ENCODE measurements at places on chromosomes 5 and 9.

DNA sequence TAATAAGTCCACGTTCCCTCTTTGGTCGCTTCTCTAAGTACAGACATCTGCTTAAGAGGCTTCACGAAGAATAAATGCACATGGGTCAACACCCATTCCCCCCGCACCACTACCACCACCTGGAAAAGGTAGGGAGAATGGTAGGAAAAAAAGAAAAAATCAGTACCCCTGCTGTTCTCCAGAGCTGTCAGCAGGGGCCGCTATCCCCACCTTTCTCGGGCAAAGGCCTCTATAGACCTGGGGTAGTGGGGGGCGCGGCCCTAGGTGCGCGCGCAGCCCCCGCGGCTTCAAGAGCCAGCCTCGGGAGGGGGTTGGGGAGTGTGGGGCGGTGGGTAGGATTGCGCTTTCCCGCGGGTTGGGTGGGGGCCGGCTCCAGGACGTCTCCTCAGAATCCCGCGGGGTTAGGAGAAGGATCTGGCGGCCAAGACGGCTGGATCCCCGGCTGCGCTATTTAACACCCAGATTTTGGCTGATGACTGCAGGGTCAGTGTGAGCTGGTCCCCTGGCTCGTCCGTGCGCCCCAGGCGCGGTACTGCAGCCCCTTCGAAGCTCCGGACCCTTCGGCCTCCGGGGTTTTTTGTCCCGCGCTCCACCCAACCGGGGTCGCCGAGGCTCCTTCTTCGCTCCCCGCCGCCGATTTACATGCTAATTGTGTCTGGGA, 1.6 kb upstream of the SEMA6A start:
- DNase-seq = no peak

- no peak for DNase-seq
Measured at GRCh38 chr5:42715785-42716184, 40.8 kb upstream of the CCDC152 start.

DNA sequence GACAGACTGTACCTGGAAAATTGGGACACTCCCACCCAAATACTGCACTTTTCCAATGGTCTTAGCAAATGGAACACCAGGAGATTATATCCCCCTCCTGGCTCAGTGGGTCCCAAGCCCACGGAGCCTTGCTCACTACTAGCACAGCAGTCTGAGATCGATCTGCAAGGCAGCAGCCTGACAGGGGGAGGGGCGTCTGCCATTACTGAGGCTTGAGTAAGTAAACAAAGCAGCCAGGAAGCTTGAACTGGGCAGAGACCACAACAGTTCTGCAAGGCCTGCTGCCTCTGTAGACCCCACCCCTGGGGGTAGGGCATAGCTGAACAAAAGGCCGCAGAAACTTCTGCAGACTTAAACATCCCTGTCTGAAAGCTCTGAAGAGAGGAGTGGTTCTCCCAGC, 260.0 kb upstream of the ST8SIA4 start:
- DNase-seq = no peak

- no peak for DNase-seq
Measured at GRCh38 chr5:154612666-154613065, 134.6 kb upstream of the HAND1 start.

- DNase-seq = no peak
Measured at GRCh38 chr9:16337322-16338029, 533.0 kb downstream of the BNC2 start.

GRCh38 chr5:199197-199949, 8.1 kb downstream of the LRRC14B start:
- no peak for DNase-seq

DNA sequence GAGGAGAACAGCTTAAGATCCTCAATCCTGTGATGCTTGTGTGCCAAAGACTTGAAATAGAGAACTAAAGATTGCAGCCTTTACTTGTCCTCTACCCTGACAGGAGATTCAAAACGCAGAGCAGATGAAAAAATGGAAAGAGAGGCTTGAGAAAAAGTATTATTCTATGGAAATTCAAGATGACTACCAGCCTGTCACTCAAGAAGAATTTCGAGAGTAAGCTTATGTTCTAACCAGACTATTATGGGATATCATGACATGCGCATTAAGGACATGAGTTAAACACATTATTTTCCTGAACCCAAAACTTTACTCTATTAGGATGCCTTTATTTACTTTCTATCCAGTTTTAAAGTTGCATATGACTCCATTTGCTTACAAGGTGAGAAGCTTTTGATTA, 46.4 kb downstream of the PKD2L2 start:
- no peak for DNase-seq

GRCh38 chr9:86324901-86325300, 29.3 kb downstream of the TUT7 start:
- no peak for DNase-seq

- DNase-seq = no peak
Measured at GRCh38 chr5:89072842-89073672, 190.1 kb upstream of the MEF2C start.

DNA sequence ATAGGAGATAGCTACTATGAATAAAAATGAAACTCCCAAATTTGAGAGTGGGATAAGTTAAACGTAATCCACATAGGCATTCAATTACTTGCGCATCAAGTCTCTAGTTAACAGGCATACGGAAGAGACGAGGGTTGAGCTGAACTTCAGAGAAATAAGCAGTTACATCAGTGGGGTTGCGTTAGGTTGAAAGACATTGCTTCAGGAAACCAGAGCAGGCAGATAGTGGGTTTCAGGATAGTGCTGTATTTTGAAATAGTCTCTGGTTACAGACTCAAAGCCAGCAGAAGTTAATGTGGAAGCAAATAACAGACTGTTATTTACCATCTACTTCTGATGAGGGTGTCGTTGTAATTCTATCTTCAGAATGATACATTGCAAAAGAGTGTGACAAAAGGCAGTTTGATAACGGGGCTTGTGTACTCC, 533.4 kb downstream of the PDE4D start:
- DNase-seq = no peak

DNA sequence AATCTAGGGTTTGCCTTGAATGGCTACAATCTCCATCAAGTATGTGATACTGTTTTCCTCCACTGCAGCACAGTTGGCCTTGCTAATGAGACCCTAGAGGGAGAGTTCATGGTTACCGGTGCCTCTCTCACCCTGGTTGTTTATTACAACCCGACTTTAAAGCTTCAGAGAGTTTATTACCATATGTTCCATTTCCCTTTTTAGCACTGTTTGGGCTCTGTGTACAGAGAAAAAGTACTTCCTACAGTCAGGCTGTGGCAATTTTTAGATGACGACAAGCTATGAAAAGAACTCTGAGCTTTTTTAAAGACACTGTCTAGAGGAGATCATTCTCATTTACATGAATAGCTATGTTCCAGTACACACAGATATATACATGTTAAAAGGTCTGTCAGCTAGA, 48.8 kb upstream of the PLCXD3 start:
- DNase-seq = no peak

DNA sequence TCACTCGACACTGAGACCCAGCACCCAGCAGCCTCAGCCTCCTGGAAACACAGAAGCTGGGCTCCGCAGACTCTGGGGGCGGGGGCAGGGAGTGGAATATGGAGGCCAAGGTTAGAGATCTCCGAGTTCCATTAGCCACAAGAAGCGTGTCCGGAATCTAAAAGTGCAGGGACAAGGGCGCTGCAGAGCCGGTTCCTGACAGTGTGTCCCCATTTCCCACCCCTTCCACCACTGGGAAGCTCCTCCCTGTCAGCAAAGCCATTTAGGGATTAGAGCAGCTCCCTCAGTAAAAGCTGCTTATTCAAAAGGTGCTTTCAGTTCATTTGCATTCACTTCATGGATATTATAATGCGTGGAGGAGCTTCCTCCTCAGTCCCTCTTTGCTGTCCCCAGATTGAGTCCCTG, 74.1 kb upstream of the HSPA9 start:
- DNase-seq = no peak

GRCh38 chr9:83981126-83981871, 694 bp downstream of the RMI1 start:
- DNase-seq = no peak

- no peak for DNase-seq
Measured at GRCh38 chr5:173328844-173329490, 753 bp upstream of the STC2 start.

DNA sequence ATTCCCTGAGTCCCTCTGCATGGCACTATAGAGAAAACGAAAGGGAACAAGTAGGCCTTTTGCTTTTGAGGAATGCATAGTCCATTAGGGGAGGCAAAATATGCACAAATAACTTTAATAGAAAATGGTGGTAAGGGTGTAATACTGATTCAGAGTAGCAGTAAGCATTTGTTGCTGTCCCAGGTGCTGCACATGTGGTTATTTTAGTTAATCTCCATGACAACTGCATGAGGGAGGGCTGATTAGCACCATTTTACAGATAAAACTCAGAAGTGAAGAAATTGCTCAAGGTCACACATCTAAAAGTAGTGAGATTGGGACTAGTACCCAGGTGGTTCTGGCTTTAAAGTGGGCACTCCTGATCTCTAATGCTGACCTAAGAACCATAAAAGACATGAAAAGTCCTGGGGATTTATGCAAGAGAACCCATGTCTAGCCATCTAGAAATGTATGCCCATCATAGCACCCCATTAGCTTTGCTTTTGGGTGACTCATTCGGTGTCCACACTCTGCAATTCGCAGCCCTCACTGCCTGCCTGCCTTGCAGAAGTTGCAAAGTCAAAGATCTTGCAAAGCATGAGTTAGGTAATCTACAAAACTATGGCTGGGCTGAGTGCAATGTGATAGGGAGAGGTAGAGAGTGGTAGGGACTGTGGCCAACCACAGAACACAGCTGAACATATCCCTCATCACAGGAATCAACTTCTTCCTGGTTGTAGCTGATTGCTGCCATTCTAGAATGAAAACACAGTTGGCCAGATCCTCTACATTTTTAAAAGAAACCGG, 195.2 kb downstream of the PTTG1 start:
- DNase-seq = no peak

- no peak for DNase-seq
Measured at GRCh38 chr9:130289711-130290241, 24.2 kb downstream of the HMCN2 start.

GRCh38 chr5:50975840-50976239, 309.4 kb downstream of the PARP8 start:
- DNase-seq = no peak

GRCh38 chr5:108303611-108304010, 78.3 kb downstream of the FBXL17 start:
- DNase-seq = no peak

- no peak for DNase-seq
Measured at GRCh38 chr5:2381070-2381469, 370.4 kb downstream of the IRX2 start.

DNA sequence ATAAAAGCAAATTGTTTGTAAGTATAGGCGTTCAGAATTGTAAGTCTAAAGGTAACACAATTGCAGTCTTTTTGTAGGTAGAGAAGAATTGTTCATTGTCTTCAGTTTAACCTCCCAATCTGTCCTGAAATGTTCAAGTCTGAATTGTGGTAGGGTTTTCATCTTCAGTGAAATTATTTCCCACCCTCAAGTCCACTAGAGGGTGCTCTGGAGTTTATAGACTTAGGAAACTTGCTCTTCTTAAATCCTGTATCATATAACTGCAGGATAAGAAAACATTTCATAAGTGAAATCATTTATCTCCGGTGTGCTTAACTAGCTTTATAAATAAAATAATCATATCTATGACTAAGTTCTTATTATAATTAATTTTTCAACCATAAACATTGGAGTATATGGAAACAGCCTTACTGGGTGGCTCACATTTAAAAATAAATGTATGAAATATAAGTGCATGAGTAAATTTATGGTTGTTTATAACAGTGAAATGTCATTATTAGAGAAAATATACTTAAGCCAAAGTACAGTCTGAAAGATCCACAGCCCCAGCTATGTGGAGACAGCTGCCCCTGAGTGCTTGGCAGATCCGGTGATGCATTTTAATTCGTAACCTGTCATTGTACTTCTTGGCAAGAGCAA, 182.4 kb upstream of the OTULINL start:
- peak; percentile 81 for DNase-seq

- no peak for DNase-seq
Measured at GRCh38 chr5:60668686-60669304, 31.2 kb downstream of the DEPDC1B start.

DNA sequence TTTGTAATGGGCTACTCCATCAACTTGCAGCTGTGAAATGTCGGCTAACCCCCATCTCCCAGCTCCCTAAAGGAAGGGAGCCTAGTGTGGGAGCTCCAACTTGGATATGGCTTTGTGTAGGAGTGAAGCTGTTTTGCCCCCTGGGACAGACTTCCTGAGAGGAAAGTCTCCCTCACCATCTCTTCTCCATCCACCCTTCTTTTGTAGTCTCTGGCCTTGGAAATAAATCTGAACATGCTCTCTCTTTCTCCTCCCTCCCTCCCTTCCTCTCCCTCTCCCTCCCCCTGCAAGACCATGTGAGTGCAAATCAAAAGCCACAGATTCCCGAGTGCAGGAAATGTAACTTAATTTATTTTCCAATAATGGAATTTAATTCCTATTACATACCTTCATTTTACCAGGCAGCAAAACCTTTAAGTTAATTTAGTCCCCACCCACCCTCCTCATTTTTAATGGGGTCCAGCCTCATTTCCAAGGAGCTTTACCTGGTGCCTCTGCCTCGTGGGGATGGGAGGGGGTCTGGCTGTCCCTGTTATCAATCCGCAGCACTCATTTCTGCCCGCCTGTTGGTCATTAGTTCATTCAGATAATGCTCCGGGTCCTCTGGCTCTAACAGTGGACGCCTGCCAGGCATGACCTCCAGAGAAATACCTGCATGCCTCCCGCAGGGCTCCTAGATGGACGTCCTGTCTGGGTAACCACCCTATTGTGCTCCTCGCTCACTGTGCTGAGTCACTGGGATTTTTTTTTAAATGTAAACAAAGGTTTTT, 122.9 kb upstream of the TAF11L2 start:
- no peak for DNase-seq

DNA sequence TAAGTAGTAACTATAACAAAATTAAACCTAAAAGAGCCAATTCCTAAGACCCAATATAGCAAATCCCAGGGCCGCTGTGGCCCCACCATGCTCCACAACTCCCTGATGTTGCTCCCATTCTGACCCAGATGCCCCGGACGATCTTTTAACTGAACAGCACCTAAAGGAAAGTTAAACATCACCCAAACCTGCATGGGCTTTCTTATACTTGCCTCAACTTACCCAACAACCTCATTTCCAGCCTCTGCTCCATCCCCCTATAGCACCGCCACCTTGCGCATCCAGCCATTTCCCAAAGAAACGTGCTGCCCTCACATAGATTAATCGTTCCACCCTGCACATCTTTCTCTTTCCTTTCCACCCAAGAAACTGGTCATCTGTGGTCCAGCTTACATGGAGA, 54.6 kb downstream of the ZNF354C start:
- no peak for DNase-seq

GRCh38 chr5:125595845-125596244, 827.4 kb upstream of the GRAMD2B start:
- no peak for DNase-seq

GRCh38 chr9:73125651-73126050, 26.0 kb upstream of the ANXA1 start:
- no peak for DNase-seq

DNA sequence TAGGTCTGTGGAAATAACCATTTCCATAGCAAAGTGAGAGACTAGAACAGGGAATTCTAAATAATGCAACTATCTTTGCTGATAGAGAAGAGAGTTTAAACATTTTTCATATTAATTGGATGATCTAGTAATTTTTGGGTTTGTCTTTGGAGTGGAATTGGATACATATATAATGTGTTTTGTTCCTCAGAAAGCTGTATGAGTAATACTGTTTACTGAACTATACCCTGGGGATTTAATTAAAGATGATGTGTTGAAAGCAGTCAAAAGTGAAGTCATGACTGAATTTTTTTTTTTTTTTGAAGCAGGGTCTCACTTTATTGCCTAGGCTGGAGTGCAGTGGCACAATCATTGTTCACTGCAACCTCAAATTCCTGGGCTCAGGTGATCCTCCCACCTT, 17.9 kb downstream of the FER start:
- DNase-seq = no peak

Measured in NCI-H2081 treated with DMSO at 0.1 percent for 48 hours (cell line).